ENCODE measurements at places on chromosomes 11 and 22.

- no peak for DNase-seq
These were observed 661 bp upstream of the CDPF1 start for GRCh38 chr22:46250783-46251125.

- DNase-seq: no peak
These were observed 12.1 kb upstream of the EHD1 start for GRCh38 chr11:64890522-64890939.

DNA sequence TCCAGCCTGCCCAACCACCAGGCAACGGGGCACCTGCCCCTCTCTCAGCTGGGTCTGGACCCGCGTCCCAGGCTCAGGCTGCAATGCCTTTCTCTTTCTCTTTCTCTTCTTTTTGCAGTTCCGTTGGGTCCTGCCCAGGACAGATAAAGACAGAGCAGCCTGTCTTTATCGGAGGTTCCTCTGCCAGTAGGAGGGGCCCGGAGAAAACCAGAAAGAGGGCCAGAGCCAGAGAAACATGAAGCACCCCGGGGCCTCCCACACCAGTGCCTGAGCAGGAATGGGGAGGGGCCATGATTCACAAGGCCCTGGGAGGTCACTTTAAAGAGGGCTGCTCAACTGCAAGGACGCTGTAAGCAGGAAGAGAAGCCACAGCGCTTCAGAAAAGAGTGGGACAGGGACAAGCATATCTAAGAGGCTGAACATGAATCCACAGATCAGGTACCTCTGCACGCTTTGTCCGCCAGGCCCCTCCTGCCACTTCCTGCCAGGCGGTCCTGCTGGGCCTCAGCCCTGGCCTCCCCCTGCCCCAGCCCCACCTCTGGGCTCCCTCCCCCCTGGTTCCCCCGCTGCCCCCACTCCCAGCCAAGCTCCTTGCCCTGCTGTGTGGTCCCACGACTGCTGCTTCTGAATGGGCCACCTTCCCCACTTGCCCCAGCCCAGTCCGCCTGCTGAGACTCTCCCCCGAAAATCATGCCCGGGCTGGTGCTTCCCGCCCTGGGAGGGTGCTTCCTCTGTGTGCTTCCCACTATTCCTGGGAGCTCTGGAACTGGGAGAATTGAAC is at the start of gene APOBEC3C:
APOBEC3C (plus strand) TSS at position 316 of the 781 bp plus-strand sequence; CDS start at position 422, 106 bp downstream.
- peak; percentile 54 for DNase-seq

DNA sequence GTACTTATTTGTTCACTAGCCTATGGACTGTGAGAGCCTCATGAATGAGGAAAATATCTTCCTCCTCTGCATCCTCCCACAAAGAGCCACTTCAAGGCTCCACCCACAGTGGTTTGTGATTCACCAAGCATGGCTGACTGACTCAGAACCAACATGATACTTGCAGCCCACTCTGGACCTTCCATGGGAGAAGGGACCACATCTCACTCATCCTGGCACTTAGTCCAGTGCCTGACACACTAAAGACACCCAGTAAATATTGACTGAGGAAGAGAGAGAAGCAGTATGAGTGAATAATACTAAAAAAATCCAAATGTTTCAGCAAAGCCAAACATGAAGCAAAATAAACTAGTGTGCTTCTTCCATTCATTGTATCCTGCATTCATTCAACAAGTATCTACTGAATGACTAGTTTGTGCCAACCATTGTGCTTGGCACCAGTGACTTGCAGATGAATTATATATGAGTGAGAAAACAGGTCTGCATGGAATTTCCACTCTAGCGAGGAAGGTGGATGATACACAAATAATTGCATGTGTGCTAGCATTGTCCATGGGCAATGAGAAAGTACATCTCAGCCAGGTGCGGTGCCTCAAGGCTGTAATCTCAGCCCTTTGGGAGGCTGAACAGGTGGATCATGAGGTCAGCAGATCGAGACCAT is 54.9 kb upstream of the BLID start:
- DNase-seq: no peak

Measured in KG1 (cell line).